ENCODE measurements at places on chromosomes 5 and 9. TPM values are rescaled to one million over a fixed set of nuclear protein-coding genes. Genes with fewer than 3 reads are reported as not detected.

DNA sequence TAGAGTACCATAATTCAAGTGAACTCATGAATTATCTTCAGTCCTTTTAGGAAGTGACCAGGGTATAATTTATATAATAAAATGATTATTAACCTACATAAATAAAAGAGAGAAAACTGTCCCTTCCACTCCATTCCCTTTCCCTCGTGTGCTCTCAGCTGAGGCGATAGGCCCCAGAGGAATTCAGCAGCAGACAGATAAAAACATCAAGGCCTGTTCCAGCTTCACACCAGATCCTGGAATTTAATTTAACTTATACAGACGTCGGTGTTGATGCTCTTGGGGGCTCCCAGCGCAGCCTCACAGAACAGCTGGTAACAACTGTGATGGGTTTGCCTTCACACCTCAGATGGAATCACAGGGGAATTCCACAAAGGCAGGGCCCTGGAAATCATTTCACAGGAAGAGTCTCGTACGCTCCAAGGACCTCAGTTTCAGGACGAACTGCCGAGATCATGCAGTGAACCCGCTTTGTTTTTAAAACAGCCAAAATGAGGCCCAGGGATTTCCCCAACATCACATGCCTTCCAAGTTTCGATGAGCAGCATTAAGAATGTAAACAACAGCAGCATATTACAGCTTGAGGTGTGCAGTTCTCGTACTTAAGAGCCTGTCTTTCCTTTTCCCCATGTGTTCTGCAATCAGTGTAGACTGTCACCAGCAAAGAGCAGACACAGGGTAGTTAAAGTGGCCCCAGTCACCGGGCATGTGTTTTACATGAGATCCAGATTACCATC is 73.6 kb upstream of the ALDH1B1 start:
- DNase-seq: no peak

The CBY3 gene
- not detected for total RNA-seq

GRCh38 chr5:143204474-143205246 is 198.8 kb downstream of the NR3C1 start:
- no peak for DNase-seq

The IQGAP2 gene
- total RNA-seq: 7.9 TPM
